ENCODE measurements at places on chromosomes 4 and X.

DNA sequence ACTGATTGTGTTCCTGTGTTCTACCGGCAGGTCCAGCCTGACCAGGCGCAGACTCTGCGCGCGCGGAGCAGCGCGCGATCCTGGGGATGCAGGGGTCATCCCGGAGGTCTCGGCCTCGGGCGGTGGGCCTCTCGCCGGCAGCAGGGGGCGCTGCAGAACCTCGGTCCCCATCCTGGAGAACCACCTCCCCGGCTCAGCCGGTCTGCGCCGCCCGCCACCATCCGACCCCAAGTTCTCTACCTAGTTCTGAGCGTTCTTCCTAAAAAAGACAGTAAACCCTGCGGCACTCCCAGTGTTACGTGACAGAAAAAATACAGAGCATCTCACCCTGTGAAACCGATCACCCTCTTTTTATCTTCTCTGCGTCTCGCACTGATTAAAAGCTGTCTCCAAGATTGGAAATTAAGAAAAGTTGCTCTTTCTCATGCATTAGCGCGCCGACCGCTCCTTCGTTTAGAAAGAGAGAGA lies 1.6 kb downstream of the TRPC3 start:
- peak; percentile 77 for DNase-seq

DNA sequence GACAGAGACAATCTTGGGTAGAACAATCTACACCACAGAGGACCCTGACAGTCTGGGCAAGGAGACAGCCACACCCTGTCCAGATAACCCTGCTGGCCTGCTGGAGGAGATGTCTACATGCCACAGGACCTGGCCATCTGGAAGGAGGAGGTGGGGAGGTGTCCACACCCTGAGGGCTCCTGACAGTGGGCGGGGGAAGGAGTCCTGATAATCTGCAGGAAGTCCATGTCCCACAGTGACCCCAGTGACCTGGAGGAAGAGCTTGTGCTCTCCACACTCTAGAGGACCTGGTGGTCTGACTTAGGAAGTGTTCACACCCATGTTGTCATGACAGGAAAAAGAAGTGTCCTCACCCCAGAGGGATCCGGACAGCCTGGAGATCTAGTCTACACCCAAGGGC lies 5.5 kb downstream of the SUV39H1 start:
- DNase-seq, result no peak

- DNase-seq, result peak; percentile 25
These were observed 168.7 kb downstream of the STK32B start for GRCh38 chr4:5220028-5220427.

GRCh38 chr4:147837435-147837834 lies 105.5 kb downstream of the ARHGAP10 start:
- DNase-seq, result no peak

DNA sequence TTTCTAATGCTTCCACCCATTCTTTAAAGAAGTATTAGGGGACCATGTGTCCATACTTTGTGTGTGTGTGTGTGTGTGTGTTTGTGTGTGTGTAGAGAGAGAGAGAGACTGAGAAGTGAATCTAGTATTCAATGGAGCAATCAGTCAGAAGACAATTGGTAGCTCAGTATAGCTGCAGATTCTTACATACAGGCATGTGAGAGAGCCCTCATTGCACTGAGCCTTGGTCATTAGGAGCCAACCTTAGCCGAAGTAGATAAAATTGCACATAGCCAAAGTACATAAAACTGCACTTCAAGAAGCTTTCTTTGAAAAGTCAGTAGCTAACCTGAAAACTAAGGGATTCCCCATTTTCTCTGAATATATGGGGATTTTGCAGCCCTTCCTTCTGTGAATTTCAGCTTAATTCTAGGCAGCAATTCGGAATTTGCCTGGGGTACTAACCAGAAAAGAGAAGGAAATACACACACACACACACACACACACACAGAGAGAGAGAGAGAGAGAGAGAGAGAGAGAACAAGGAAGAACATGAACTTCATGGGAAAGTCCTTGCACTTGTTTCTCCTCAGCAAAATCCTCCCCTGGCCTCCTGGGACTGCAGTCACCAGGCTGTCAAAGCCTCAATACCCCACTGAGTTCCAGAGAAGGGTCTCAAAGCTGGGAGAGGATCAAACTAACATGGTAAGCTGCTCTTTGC lies 1.7 kb upstream of the PRDM8 start:
- no peak for DNase-seq

GRCh38 chr4:147017081-147017480 lies 71.4 kb upstream of the TTC29 start:
- DNase-seq, result no peak

GRCh38 chr4:107922486-107923473 lies 8.6 kb upstream of the CYP2U1 start:
- no peak for DNase-seq

DNA sequence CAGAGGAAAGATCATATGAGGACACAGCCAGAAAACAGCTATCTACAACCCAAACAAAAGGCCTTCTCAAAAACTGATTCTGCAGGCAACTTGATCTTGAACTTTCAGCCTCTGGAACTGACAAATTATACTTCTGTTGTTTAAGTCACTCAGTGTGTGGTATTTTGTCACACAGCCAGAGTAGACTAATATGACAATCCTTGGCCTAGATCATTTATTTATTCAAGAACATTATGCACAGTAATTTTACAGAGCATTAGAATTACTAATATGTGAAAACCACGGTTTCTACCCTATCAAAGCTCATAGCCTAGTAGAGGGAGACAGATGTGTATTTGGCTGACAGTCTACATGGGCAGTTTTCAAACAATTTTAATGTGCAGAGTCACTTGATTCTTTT lies 167.8 kb upstream of the PCDH18 start:
- DNase-seq, result no peak

DNA sequence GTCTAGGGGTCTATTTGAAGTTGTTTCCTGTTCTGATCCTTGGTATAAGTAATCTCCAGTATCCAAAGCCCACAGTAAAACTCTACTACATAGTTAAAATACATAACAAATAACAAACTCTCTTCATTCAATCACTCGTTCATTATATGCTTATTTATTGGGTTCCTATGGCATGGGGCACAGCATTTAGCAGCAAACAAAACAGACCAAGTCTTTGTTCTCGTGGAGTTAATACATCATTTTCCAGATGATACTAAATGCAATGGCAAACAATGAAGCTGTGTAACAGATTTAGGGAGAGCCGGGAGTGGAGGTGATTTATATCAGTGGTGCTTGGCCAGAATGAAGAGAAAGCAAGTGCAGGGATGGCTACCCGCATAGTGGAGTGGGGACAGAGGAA lies 36.6 kb upstream of the SPARCL1 start:
- DNase-seq, result no peak

- DNase-seq, result no peak
These were observed 148.0 kb upstream of the NPY2R start for GRCh38 chr4:155060419-155060818.

- no peak for DNase-seq
These were observed 36.8 kb downstream of the TMPRSS11A start for GRCh38 chr4:67926485-67926884.

DNA sequence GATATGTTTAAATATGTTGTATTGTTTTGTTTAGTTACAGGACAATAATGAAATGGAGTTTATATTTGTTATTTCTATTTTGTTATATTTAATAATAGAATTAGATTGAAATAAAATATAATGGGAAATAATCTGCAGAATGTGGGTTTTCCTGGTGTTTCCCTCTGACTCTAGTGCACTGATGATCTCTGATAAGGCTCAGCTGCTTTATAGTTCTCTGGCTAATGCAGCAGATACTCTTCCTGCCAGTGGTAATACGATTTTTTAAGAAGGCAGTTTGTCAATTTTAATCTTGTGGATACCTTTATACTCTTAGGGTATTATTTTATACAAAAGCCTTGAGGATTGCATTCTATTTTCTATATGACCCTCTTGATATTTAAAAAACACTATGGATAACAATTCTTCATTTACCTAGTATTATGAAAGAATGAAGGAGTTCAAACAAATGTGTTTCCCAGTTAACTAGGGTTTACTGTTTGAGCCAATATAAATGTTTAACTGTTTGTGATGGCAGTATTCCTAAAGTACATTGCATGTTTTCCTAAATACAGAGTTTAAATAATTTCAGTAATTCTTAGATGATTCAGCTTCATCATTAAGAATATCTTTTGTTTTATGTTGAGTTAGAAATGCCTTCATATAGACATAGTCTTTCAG lies 26.9 kb downstream of the NUDT6 start:
- no peak for DNase-seq

GRCh38 chrX:7314425-7314824 lies 166.5 kb upstream of the PUDP start:
- no peak for DNase-seq

DNA sequence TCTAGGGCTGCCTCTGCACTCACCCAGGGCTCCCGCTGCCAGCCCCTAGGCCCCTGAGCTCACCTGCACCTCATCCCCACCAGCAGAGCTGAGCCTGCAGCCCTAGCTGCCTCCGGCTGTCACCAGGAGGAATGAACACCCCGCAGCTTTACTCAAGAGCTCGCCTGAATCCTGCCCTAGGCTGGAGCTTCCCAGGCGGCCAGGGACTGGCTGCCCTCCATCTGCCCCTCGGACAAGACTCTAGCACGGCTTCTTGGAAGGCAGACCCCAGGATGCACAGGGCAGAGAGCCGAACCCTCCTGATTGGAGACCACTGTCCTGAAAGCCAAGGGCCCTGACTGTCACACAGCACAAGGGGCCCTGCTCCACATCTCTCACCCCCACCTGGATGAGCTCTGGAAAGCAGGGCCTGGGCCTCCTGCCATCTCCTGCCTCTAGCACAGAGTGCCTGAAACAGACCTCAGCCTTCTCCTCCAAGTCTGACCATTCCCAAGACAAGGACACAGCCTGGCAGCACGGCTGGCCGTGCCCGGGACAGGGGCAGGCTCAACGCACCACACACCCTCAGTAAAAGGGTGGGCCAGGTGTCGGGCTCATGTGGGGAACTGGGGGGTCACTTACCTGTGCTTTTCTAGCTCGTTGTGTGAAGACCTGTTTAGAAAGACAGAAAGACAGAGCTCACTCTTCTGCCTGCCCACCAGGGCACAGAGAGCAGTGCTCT lies 4.4 kb downstream of the MXD4 start:
- DNase-seq, result no peak

- no peak for DNase-seq
These were observed 107.5 kb upstream of the RPL34 start for GRCh38 chr4:108512615-108513505.

DNA sequence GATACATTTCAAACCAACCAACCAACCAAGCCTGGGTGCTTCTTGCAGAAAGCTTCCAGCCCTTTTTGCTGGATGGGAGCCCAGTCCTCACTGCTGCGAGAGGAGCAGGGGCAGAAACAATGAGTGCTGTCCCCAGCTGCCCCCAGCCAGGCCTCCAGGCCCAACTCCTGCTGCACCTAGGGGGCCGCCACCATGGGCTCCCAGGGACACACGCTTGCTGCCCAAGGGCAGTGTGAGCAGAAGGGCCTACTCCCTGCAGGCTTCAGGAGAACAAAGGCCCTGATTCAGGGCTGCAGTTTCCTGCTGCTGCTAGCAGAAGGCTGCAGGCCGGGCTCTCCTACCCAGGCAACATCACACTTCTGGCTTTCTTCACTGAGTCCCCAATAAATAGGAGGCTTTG lies 37.7 kb upstream of the ENPP6 start:
- no peak for DNase-seq

DNA sequence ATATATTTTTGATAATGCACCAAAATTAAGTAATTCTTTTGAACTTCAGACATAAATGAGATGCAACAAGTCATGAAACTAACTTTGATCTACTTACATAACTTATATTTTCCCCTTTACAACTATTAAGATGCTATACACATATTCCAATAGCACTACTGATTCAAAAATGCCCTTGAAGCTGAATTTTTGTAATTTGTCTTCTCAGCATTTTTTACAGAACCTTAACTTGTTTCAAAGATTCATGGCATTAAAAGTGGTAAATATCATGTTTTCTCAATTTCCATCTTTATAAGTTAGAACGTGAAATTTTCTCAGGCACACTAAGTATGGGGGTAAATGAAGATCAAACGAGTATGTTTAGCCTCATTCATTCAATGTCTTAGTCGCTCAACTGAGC lies 460.0 kb upstream of the FAM241A start:
- DNase-seq, result no peak

DNA sequence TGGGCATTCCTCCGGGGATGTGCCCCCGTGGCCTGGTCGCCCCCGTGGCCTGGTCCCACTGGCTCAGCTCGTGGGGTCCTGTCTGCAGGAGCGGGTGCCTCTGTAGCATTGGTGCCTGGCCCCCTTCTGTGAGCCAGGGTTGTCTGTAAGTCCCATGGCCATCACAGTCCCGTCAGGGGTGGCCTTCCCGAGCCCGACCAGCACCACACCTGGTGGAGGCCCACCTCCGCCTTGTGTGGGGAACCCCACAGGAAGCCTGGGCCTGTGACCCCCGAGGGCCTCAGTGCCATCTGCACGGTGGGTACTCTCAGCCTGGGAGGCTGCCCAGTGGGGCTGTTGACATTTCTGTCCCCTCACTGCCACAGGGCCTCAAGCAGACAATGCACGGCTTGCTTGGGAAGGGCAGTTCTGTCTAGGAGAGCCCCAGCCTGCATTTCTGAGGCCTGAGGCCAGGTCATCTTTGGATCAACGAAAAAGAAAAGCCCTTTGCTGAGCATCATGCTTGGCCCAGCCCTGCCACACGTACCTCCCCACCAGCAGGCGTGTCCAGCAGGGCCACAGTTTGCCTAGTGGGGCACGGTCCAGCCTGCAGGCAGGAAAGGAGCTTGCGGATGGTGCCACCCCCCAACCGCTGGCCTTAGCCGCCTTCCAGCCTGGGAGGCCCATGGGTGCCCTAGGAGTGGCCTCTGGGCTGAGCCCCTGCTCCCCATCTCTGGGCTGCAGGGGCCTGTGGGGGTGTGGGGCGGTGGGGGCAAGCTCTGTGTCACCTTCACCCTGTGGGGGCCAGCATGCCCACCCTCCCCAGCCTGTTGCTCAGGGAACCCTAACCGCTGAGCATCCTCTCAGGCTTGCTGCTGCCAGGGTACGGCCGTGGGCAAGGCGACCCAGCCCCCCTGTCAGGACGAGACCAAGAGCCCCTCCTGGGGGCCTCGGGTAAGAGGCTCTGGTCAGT lies 23.2 kb downstream of the NKX1-1 start:
- no peak for DNase-seq

GRCh38 chr4:93841803-93842345 lies 13.3 kb downstream of the ATOH1 start:
- DNase-seq, result no peak

DNA sequence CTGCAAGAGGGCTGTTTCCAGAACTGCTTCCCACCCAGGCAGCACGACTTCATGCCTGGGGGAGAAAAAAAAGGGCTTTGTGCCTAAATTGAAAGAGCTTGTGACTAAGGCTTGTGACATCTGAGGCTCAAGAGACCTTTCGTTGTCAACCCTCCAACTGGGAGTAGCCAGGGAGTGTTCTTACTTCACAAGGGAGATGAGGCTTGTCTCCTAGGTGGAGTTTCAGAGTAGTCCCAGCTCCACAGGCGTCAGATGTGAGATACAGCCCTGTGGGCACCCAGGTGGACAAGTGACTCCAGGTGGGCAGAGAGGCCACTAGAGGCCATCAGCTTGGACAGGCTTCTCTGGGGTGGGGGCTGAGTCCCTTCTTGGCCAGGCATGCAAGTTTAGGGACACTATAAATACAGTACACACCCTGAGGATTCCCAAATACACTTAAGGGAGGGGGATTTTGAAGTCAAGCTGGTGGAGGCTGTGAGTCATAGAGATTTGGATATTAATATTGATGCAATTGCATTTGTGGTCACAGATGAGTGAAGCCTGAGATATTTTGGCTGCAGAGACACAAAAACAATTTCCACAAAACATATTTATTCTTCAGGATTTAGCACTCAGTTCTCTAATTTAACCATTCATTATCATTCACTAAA lies 40.1 kb upstream of the SETD7 start:
- DNase-seq, result no peak

- no peak for DNase-seq
These were observed 12.9 kb upstream of the BMP2K start for GRCh38 chr4:78763251-78763650.

- DNase-seq, result no peak
These were observed 7.6 kb upstream of the SLC2A9 start for GRCh38 chr4:10028910-10029309.
